ENCODE measurements at places on chromosomes 5 and 9.

GRCh38 chr5:1709171-1709803 is 90.3 kb downstream of the MRPL36 start:
- DNase-seq = no peak

DNA sequence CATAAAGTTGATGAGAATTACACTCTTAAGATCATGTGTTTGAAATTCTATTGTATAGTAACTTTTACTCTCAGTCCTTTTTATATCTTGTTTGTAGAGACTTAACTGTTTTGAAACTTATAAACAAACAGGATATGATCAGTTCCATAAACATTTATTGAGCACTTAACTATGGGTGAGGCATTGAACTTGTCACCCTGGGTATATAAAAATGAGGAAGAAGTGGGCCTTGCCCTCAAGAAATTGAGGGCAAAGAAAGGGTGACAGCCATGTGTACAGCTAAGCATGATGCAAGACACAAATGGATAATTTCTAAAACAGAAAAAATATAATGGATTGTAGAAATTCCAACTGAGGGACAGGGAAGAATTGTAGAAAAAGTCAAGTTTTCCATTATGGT is 15.7 kb downstream of the UNC13B start:
- no peak for DNase-seq

DNA sequence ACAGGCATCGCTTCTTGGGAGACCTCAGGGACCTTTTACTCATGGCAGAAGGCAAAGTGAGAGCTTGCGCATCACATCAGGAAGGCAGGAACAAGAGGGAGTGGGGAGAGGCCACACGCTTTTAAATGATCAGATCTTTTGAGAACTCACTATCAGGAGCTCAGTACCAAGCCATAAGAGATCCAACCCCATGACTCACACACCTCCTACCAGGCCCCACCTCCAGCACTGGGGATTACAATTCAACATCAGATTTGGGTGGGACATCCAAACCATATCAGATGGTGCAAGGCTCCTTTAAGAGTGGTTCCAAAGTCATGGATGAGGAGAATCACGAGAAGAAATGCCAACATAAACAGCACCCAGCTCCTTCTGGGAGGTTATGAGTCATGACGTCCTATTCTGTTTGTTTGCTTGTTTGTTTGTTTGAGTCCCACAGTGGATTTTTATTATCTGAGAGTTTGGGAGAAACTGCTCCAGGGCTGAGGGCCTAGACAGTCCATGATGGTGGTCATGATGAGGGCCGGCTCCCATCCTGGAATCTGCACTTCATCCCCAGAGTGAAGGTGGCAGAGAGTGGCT is 453.5 kb downstream of the GADD45G start:
- no peak for DNase-seq

DNA sequence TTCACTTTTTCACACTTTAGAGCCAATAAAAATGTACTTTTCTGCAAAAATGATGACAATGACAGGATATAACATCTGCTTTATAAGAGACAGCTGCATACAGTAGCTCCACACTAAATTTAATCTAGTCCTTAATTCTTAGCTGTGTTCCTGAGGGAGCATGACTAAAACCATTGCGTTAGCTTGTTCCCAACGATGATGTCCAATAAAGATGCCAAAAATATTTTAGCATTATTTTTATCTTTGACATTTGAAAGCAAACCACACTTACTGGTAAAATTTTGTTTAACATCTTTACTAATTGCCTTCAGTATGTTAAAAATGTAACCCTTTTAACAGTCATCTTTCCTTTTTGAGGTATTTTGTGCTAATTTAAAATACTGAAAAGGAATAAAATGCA is 382.7 kb downstream of the CHSY3 start:
- DNase-seq = no peak

DNA sequence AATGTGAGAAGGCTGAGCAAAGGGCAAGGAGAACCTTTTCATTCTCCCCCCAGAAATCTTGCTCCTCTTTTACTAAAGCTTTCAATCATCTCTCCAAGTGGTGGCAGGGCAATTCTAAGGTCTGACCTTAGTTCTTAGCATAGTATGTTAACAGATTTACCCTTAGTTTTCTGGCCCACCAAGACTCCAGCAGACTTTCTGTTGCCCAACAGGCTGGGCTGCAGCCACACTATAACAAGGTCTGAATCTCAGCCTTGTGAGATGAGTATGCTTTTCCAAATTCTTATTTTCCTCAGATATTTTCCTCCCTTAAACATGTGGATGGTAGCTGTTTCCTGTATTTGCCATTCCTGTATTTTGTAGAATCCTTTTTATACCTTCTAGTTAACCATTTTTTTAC is 69.5 kb downstream of the NIPBL start:
- no peak for DNase-seq

- DNase-seq = no peak
Measured at GRCh38 chr5:55551358-55551757, 16.6 kb upstream of the PLPP1 start.

GRCh38 chr5:57779383-57780223 is 297.0 kb upstream of the ACTBL2 start:
- DNase-seq = peak; percentile 68

DNA sequence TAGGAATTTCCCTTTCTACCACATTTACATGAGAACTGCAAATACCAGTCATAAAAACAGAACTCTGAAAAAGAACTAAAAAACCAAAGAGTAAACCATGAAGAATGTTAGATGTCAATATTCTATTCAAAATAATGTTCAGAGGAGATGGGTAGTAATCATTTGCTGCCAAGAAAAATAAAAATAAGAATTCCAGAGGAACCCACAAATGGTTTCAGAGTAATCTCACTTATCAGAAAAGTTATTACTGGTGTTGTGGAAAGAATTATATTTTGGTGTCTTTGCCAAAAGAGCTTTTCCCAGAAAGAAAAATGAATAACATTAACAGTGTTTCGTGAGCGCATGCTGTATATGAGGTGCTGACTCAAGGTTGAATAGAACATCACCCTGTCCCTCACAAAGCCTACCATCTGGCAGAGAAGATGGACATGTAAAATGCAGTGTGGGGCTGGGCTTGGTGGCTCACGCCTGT is 35.6 kb downstream of the GPR21 start:
- no peak for DNase-seq

GRCh38 chr5:38678076-38678475 is 121.6 kb upstream of the LIFR start:
- DNase-seq = no peak

DNA sequence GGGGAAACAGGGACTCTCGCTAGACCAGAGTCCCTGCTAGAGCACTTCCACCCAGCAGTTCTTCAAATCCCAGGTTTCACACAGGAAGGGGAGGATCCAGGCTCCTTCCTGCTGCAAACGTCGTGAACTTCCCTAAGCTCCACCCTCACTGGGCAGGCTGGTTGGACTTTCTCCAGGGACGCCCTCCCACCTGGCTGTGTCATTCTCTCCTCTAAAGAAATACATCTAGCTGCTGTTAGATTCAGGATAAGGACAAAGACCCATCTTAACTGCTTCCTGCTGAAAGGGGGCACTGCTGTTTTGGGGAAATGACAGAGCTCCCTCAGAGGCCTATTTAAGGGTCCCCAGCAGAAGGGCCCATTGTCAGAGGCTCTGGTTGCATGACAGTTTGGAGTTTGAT is 230.7 kb downstream of the SEMA6A start:
- DNase-seq = no peak

DNA sequence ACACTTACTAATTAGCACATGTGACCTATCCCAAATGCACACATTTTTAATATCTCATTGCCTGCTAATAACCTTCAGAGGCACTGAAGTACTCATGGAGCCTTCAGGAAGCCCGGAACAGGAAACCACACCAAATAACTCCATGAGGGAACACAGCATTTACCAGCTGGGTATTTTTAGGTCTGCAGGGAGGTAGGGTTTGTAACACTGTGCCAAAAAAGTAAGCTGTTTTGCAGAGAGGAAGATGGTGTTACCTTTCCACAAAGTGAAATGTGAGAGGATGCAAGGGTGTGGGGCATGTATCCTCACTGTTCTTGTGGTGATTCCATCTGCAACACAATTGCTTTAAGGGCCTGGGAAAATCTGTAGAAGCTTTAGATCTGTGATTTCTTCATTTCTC is 64.4 kb downstream of the NUDT12 start:
- no peak for DNase-seq

DNA sequence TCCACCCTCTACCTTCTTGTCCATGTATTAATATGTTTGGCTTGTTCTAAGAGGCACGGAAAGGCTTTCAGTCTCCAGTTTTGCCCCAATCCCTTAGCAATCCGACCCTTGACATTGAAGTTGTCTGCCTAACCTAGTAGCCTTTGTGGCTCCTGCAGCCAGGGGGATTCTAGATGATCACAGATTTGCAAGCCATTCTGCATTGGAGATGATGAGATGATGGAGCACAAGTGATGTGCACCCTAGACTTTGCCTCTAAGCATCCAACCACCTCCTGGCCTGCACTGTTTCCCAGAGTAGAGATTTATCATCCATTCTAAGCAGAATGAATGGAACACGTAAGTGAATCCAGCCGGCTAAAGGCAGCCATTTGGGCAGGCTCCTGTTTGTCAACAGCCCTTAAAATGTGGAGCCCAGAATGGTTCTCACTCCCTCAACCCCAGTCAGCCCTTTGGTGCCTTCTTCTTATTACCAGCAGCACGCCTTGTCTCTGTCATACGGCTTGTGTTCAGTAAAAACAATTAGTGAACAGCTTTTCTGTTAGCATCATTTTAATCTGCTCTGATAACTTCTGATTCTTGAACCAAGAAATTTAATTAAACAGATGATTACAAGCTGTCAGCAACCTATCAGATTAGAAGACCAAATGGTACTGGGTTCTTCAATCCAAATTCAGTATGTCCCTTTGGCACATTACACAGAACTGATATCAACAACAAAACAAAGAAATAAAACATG is 5.7 kb upstream of the TRAF1 start:
- no peak for DNase-seq

- no peak for DNase-seq
Measured at GRCh38 chr9:108603141-108603540, 252.6 kb downstream of the ACTL7B start.

DNA sequence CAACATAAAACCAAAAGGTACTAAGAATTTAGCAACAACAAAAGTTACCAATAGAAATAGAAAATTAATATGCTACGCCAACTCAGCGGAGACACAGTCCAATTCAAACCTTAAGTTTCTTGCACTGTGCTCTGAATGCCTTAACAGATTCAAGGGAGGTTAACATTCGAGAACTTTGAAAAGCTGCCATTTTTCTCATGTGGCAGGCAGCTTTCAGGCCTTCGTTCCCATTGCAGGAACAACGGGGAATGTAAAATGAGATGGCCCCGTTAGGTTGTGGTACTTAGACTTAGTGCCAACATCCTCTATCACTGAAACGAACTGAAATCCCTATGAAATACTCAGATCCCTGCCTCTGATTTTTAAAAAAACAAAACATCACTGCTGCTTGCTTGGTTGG is 22.4 kb downstream of the FNBP1 start:
- no peak for DNase-seq

DNA sequence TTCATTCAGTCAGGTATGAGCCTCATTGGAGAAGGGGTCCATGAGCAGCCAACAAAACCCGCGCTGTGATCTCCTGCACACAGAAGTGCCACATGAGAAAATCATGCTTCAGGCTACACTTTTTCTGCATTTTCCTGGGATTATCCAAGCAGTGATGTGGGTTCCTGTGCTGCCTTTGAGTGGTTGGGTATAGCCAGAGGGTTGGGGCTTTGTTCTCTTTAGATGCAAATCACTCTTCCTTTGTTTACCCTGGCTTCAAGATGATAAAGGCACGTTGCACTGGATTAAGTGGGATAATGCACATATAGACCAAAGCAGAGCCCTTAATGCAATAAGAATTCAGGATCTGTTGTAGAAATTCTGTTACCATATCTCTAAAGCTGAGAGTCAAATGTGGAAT is 18.7 kb downstream of the ECM2 start:
- no peak for DNase-seq

DNA sequence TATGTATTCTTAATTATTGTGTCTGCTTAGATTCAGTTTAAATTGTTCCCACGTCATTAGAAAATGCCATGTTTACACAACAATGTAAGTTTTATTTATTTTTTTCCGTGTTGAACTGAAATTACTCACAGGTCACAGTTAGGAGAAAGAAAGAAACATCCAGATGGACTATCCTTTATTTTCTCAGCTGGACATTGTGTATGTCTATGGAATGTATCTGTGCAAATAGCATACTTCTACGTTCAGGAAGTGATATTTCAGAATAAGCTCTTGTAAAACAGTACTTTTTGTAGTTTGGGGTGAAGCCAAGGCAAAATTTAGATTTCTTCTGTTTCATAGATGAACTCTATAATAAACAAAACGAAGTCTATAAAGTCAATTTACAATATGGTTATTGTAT is 249.0 kb upstream of the ZNF608 start:
- no peak for DNase-seq

DNA sequence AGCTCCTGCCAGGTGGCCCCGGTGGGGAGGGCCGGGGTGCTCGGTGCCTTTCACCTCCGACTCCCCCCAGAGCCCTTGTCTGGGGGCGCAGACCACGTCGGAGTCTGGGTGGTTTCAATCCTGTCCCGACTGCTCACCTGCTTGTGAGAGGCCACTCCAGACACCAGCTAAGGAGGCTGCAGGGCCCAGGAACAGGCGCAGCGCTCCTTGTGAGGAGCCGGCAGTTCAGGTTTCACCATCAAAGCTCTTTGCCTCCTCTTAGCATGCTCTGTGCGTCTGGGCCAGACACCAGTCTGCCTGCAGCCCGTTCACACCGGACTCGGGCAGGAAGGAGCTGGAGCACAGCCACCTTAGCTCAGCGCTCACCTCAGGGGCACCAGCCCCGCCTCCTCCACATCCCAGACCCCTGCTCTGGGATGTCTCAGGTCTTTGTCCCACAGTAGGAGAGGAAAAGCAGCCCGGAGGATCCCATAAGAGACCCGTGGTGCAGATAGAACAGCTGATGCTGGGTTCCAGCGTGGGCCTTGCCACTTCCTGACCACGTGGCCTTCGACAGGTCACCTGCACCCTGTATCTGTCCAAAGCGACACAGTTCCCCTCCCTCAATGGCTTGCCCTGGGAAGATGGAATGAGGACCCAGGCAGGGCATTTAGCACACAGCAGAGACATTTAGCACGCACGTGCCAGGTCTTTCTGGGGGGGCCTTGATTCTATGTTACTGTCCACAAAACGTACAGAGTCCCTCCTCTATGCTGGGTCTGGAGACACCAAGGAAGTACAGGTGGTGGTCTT is 106.2 kb upstream of the LMX1B start:
- peak; percentile 57 for DNase-seq

- peak; percentile 12 for DNase-seq
Measured at GRCh38 chr9:110257097-110257841, 962 bp upstream of the TXN start.

DNA sequence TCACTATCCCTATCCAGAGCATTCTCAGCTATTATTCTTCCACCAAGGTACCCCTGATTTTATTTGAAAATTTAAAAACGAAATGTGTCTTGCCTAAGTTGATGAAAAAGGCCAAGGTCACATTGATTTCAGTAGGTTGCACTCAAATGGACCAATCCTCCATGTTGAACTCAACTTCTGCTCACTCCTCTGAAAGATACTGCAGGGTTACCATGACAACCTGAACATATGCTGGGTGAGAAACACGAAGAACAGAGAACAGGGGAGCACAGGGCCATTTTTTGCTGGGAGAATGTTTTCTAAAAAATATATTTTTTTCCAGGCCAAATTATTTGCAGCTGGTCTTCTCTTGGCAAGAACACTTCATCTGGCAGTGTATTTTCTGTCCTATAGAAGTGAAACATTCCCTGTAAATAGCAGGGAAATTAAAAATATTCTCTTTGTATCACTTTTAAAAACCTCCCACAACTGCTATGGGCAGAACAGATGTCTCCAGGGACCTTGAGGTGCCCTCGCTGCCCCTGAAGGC is 215.9 kb downstream of the NXNL2 start:
- DNase-seq = no peak

All from SK-N-DZ (cell line).